Activated CD8-positive, alpha-beta T cell treated with anti-CD3 and anti-CD28 coated beads for 36 hours (primary cell): ENCODE measurements at places on chromosomes 1 and 21. TPM values are rescaled to one million over a fixed set of nuclear protein-coding genes. Genes with fewer than 3 reads are reported as not detected.

DNA sequence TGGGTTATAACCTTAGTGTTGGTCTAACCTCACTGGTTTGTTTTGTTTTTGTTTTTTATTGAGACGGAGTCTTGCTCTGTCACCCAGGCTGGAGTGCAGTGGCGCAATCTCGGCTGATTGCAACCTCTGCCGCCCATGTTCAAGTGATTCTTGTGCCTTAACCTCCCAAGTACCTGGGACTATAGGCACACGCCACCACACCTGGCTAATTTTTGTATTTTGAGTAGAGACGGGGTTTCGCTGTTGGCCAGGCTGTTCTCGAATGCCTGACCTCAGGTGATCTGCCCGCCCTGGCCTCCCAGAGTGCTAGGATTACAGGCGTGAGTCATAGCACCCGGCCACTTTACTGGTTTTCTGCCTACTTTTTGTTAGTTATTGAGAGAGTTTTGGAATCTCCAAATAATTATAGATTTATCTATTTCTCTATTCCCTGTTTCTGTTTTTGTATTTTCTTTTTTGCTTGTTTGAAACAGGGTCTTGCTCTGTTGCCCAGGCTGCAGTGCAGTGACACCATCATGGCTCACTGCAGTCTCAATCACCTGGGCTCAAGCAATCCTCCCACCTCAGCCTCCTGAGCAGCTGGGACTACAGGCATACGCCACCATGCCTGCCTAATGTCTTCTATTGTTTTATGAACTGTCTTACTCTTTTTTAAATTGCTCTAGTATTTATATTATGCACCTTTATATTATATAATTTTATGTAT is 21.4 kb downstream of the SMG7 start:
- no peak for DNase-seq

DNA sequence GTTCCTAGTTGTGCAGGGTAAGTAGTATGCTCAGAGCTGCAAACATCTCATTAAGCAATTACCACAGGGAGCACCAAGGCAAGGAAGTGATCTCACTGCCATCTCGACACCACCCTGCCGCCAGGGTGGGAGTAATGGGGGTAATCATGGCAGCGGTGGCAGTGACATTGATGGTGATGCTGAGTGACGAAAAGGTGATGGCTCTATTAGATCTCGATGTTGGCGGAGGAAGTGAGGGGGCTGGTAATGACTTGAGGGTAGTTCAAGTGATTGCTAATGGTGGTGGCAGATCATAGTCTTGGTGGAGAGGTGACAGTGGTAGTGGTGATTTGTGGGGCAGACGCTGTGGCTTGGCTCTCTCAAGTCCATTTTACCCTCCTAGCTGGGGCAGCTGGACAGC is 25.4 kb upstream of the TENT5B start:
- DNase-seq = no peak

DNA sequence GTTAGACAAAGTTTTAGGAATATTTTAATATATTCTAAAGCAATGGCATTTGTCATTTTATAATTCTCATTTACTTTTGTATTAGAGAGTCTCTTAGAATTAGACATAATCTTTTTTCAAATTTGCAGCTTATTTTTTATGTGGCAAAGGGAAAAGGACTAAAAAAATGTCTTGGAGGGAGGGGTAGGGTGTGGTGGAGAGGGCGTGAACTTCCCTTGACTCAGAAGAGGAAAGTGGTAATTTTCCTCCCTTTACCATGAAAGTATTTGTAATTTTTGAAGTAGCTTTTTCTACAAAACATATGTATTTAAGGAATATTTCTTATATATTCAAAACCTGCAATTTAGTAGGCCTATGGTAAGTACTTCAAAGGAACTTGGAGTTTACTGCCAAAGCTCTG is 6.9 kb upstream of the RABGAP1L start:
- no peak for DNase-seq

OR4F16 gene
- not detected for total RNA-seq

RAP1GAP gene
- 1.3 TPM for total RNA-seq
